ENCODE measurements at places on chromosomes 7 and 10. TPM values are rescaled to one million over a fixed set of nuclear protein-coding genes. Genes with fewer than 3 reads are reported as not detected.

Gene SUN3
- not detected for polyA plus RNA-seq

DNA sequence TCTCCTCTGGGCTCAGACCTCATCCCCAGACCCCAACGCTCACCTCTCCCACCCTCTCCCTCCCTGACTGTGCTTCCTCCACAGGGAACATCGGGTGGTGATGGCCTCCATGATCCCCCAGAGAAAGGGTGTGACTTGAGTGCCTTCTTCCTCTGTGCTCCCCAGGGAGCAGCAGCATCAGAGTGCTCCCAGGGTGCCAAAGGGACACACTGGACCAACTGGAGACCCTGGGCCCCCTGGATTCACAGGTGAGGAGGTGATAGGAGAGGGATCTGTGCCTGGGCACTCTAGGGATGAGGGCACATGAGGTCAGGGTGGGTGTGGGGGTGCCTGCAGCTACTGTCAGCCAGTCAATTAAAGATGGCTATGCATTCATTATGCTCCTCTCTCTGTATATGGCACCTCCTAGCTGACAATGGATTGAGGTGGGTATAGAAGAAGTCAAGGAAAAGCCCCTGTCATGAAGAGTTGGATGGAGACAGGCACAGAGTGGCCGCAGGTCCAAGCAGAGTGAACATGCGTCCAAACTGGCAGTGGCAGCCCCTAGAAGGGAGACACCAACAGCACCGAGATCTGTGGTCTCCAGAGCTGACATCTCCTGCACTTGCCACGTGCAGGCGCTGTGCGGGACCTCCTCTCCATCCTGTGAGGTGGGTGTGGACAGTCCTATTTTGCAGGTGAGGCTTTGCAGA lies 15.5 kb upstream of the VOPP1 start:
- DNase-seq: no peak

Gene DLX6
- not detected for polyA plus RNA-seq

- no peak for DNase-seq
Measured at GRCh38 chr7:39383136-39383535, 183.1 kb upstream of the YAE1 start.

DNA sequence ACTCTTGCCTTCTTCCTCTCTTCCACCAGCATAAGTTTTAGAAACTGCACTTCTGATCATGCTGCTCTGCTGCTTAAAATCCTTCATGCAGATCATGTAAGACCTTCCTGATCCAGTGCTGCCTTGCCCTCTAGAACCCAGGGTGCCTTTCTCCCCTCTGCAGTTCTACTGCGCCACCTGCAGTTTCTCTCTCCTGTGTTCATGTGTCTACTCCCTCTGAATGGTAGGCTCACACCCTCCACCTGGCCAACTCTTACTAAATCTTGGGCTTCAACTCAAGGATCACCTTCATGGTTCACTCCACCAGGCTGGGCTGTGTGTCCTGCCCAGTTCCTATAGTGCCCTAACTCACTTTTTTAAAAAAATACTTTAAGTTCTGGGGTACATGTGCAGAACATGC lies 174.6 kb upstream of the ITGB1 start:
- no peak for DNase-seq

Gene AKR1C8
- not detected for polyA plus RNA-seq

DNA sequence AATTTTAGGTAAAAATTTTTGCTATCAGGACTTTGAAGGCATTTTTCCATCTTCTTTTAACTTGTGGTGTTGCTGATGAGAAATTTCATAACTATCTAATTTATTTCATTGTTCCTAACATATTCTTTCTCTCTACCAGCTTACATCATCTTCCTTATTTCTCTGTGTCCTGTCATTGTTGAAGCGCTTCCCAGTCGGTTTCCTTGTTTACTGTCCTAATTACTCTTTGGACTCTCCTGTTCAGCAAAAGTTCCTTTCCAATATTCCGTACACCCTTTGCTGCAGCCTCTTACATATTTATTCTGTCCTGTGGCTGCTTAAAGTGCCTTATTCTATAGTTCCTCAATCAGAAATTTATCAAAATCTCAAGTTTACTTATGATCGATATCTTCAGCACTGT lies 609.0 kb upstream of the FZD8 start:
- DNase-seq: no peak

- no peak for DNase-seq
Measured at GRCh38 chr7:140231771-140232491, 55.1 kb upstream of the KDM7A start.

DNA sequence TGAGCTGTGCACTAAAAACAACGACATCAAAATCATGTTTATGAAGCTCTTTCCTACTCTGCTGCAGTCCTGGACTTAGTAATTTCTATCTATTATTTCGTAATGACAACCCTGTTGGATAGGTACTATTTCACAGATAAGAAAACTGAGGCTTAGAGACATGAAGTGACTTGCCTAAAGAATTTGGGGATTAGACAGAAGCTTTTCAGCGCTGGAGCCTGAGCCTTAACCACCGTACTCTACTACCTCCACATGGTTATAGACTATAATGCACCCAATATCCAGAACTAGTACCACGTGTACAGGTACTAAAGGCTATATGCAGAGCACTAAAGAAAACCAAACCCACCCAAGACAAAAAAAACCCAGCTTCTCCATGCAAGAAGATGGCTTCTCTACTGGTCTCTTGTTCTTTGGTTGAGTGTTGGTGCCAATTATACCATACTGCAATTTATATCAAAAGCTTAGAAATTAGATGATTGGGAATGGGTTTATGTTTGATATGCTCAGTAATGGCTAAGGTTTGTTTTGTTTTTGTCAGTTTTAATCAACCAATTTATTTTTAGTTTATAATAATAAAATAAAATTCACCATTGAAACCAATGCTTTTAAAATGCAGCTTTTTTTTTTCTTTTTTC lies 6.5 kb upstream of the SNX10 start:
- DNase-seq: no peak

Gene TACR2
- 0.62 TPM for polyA plus RNA-seq

Gene GTF2IRD1
- polyA plus RNA-seq: 39.6 TPM

DNA sequence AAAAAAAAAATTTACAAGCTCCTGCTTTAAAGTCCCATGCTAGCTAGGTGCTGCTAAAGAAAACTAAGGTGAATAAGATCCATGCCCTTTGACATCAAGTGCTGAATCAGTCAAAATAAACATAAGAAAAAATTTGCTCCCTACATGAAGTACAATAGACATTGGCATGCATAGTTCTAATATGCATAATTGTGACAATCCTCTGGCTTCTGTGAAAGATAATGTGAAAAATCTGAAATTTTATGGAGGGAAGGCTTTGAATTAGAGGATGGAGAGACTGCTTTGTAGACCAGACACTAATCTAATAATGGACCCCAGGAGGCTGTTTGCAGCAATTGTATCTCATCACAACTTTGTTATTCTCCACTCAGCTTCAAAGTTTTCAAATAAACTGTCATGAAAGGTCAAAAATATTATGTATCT lies 127.9 kb upstream of the CDK1 start:
- no peak for DNase-seq

Gene MACROH2A2
- polyA plus RNA-seq: 19.7 TPM

GRCh38 chr7:70068531-70068930 lies 470.3 kb downstream of the AUTS2 start:
- no peak for DNase-seq

DNA sequence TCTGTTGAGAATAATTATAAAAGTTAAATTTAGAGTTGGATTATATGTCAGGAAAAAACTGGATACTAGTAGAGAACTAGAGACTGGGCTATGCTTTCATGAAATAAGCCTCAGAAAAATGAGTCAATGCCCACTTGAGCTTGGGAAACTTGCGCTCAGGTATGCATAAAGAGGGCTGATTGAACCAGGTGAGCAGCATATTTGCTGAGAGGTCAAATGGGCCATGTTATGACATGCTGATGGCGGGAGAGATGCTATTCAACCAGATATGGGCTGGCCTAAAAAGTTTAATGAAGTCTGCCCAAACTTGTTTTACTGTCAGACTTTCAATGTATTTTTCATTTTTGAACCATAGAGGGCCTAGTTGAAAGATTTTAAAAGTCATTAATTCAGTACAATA lies 837.6 kb upstream of the GHITM start:
- no peak for DNase-seq

- DNase-seq: no peak
Measured at GRCh38 chr10:97412891-97413304, 11.8 kb upstream of the RRP12 start.

Gene GBX1
- polyA plus RNA-seq: 0.66 TPM

Gene AUTS2
- 66.5 TPM for polyA plus RNA-seq

Gene GDF2
- not detected for polyA plus RNA-seq

Gene SEC61A2
- polyA plus RNA-seq: 8.7 TPM

Gene OR6B1
- not detected for polyA plus RNA-seq

DNA sequence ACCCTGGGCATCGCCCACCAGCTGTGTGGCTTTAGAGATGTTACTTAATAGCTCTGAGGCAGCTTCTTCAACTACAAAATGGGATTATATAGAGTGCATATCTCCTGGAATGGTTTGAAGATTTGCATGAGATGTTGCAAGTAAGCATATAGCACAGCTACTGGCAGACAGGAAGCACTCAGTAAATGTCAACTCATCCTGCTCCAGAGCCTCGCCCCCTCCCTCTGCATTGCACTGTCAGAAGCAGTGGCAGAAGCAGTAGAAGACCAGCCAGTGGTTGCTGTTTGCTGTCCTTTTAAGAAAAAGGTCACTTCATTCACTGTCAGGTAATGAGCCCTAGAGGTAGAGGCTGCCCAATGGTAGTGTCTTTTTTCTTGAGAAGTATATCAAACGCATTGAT lies 180.0 kb upstream of the GHITM start:
- DNase-seq: no peak

DNA sequence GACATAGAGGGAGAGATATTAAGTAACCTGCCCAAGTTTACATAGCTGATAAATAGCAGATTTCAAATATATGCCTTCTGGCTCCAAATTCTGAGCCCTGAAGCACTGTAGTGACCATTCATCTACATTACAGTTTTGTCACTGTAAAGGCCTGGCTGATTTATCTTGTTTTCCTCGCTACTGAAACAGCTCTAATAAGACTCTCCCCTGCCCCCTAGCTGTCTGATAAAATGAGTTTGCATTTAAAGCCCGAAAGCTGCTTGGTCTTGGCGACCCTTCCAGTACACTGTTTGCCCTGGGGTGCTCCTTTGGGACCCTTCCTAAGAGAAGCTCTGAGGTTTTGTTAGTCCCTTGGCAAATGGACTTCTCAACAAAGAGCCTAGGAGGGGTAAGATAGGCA lies 59.7 kb upstream of the RAB11FIP2 start:
- no peak for DNase-seq

Gene CYP26A1
- polyA plus RNA-seq: 0.40 TPM

- no peak for DNase-seq
Measured at GRCh38 chr7:1428941-1429501, 30.2 kb downstream of the MICALL2 start.

Gene SPDYE5
- 1.1 TPM for polyA plus RNA-seq

DNA sequence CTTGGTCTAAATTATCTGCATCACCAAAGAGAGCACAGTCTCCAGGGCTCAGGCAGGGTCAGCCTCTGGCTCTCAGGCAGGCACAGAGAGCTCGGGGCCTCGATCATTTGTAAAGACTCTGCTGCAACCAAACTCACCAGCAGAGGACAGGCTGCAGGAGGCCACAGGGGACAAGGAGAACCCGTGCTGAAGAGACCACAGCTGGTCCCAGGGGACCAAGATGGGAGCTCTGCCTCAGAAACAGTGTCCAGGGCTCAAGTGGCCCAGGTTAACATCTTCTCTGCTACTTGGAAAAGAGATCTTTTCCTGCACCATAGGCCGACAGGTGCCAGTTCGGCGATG lies 543.2 kb downstream of the PTPRN2 start:
- DNase-seq: no peak

DNA sequence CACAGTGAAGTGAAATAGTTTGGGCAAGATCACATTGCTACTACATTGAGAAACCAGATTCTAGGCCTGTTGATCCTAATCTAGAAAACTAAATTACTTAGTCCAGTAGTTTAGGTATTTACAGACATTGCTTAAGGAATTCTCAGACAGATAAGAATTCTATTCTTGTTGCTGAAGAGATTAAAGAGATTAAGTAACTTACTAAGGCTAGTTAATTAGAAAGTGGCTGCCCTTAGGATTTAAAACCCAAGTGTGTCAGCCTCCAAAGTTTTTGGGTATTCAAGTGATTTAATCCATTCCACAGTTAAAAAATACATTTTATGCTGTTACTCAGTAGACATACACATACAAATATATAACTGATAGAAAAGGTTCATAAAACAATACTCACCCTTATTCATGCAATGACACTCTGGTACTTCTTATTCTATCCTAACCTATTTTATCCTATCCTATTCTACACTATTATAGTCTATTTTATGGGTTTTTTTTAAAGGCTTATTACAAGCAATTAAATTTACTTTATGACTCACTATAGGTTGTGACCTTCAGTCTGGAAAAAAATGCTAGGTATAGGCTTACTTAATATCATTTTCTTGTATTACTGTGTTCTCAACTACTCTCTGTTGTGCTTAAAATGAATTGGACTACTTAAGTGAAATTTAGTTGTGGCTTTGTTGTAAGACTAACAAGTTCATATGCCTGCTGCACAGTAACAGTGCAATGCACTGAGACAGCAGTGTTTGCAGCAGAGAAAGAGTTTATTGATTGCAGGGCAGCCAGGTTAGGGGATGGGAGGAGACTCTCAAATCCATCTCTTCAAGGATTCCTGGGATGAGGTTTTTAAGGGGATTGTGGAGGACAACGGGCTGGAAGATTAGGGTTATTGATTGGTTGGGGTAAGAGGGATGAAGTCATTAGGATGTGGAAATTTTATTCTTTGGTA lies 10.7 kb downstream of the SPAM1 start:
- DNase-seq: no peak

GRCh38 chr7:11170863-11171568 lies 197.3 kb downstream of the PHF14 start:
- no peak for DNase-seq

DNA sequence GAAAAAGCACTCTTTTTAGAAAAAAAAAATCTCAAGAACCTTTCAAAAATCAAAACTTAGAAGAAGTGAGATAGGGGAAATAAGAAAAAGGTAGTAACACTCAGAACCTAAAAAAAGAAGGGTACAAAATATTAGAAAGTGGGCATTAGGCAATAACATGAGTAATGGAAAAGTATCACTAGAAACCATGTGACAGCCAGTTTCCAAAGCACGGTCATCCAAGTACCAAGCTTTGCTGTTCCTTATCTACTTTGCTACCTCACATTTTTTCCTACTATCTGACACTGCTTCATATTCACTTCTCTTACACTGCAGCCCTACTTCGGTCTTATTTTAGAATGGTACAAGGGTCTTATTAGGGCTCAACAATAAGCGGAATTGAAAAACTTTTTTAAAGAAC lies 30.3 kb downstream of the IMMP2L start:
- DNase-seq: no peak

Gene SPDYE2B
- polyA plus RNA-seq: 2.5 TPM

DNA sequence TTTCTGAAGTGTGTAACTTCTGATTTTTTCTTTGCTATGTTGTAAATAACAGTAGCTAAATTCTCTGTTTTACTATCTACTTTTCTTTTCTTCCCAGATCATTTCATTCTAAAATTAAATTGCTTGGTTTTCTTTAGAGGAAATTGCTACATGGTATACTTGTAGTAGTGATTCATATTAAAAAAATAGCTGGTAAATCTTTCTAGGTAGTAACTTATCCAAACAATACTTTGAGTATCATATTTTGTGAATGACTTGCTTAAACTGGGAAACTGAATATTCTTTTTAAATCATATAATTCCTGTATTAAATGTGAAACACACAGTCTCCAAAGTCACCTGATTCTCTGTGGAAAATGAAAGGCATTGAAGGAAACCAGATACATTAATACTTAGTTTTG lies 85.5 kb downstream of the ZNRF2 start:
- DNase-seq: no peak

Gene WNT8B
- polyA plus RNA-seq: not detected

GRCh38 chr7:11328309-11328708 lies 354.6 kb downstream of the PHF14 start:
- no peak for DNase-seq

All from muscle of back (tissue), 13 donors.